ENCODE measurements at places on chromosomes 2 and 18.

DNA sequence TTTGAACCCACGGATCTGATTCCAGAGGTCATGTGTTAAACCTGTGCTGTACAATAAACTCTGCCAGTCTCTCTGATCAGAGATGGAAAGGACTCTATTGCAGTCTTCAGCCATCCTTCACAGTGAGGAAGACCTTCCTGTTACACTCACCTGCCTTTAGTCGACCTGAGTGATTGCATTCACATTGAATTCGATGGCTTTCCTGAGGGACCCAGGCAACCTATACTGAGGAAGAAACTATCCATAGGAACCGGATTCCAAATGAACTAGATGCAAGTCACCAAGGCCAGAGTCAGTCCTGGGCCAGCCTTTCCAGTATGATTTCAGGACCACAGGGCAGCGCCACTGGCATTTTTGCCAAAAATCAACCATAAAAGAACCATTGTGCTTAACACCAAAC is 56.8 kb downstream of the PKDCC start:
- DNase-seq = no peak

DNA sequence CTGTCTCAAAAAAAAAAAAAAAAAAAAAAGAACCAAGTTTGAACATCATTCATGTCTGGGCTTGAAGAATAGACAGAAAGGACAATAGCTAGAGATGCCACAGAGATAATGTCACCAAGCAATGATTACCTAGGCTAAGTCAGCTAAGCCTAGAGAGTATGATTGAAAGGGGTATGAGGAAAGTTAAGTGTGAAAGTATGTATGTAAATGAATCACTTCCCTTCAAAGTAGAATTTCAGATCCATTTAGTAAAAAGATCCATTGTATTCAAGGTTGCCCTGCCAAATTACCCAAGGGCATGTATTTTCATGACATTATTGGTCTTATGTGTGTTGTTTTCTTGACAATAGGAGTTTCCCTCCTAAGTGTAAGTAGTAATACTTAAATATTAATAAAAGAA is 34.1 kb upstream of the SLC39A10 start:
- DNase-seq = no peak

GRCh38 chr2:30561349-30561748 is 114.3 kb downstream of the LCLAT1 start:
- no peak for DNase-seq

GRCh38 chr2:70270323-70270722 is 12.4 kb downstream of the PCYOX1 start:
- no peak for DNase-seq
